ENCODE measurements at places on chromosomes 11 and 22. TPM values are rescaled to one million over a fixed set of nuclear protein-coding genes. Genes with fewer than 3 reads are reported as not detected.
A peak's percentile ranks its signal among the peaks of the same experiment; 100 is the strongest.

DNA sequence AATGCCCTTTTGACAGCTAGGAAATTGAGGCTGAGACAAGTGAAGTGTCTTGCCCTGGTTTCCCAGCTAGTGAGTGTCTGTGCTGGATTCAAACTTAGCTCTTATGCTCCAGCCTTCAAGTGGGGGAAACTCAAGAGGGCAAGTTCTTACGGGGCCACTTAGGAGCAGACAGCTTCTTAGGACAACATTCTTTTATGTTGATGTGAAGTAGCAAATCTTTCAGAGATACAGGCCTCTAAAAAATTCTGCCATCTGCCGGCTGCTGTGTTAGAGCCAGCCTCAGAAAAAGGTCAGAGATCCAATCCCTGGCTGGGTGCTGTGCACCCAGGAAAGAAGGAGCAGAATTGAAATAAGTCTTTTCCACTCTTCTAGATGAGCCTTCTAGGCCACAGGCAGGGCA lies 26.6 kb downstream of the TIMP3 start:
- peaks cover 34% of the 10 kb centered on the region for H3K4me1 ChIP-seq
- peaks cover 24% of the 10 kb centered on the region for H3K36me3 ChIP-seq
- peaks cover 22% of the 10 kb centered on the region for H3K27me3 ChIP-seq
- H3K4me3 ChIP-seq, result no peak overlapping the region

DNA sequence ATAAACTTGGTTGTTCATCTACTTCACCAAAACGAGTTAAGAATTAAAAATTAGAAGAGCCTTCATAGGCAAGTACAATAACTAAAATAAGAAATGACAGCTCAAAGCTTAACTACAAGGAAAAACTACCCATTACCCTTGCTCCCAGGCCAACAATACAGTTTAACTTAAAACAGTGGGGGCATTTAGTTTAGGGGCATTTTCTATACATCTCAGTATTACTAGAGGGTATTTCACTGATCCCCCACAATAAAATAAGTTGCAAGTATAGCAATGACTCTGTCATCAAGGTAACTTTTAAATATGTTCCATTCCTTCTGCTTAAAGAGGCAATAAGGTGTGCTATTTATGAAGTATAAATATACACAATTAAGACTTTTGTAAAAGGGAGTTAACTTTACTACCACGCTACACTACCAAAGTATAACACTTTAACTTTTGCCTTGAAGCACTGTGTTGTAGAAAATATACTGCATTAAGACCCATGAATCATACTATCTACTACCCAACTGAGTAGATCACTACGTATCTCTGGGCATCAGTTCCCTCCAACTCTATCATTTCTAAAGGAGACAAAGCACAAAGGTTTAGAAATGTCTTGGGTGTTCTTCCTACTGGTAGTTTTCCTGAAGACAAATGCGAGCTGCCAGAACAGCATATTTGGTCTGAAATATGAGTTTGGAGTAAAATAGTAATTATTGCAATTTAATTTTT lies 29.8 kb downstream of the CHORDC1 start:
- peaks cover 22% of the 10 kb centered on the region for H3K36me3 ChIP-seq
- no peak for DNase-seq
- no peak overlapping the region for H3K27ac ChIP-seq
- H3K4me3 ChIP-seq, result no peak overlapping the region
- no peaks in the 10 kb centered on the region for H3K4me1 ChIP-seq
- H3K27me3 ChIP-seq, result no peaks in the 10 kb centered on the region

Gene KRTAP5-2
- not detected for total RNA-seq

Gene ABCG4
- 0.13 TPM for total RNA-seq

- H3K27me3 ChIP-seq, result no peaks in the 10 kb centered on the region
- DNase-seq, result no peak
- peaks cover 38% of the 10 kb centered on the region for H3K36me3 ChIP-seq
- peak overlapping the region; percentile 97 for H3K27ac ChIP-seq
- peaks cover 40% of the 10 kb centered on the region for H3K4me1 ChIP-seq
Observed at GRCh38 chr11:9385327-9385899, 961 bp downstream of the IPO7 start.

Gene TAF10
- 178 TPM for total RNA-seq

Gene RBMXL2
- not detected for total RNA-seq

GRCh38 chr11:92473736-92474135 lies 249.1 kb downstream of the FAT3 start:
- H3K36me3 ChIP-seq, result no peaks in the 10 kb centered on the region
- no peak overlapping the region for H3K4me3 ChIP-seq
- no peak overlapping the region for H3K27ac ChIP-seq
- no peak for DNase-seq
- H3K27me3 ChIP-seq, result no peaks in the 10 kb centered on the region

Gene SLC7A4
- total RNA-seq, result not detected
